ENCODE measurements at places on chromosomes 6 and 20.

- no peak for DNase-seq
Observed at GRCh38 chr20:366041-366718, 14.4 kb upstream of the TRIB3 start.

GRCh38 chr6:161891542-161891941 lies 617.7 kb upstream of the AGPAT4 start:
- DNase-seq: no peak

DNA sequence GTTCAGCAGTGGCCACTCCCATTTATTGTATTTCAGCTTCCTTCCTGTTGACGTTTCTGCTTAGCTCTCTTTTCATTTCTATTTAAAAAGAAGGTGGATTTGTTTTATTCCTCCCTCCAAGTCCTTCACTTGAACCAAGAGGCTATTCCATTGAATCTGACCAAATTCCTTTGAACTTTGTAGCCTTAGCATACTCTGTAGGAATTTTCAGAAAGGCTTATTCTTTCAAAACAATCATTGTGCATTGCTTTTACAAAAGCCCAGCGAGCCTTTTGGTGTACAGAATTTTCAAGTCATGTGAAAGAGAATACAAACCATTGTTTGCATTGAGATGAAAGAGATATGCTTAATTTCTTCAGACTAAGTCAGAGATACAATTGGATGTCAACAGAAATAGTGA lies 151.0 kb upstream of the INSM1 start:
- no peak for DNase-seq

GRCh38 chr20:888057-888456 lies 28.1 kb downstream of the ANGPT4 start:
- DNase-seq: no peak

GRCh38 chr6:67639161-67639560 lies 995.9 kb upstream of the ADGRB3 start:
- DNase-seq: no peak

GRCh38 chr6:69957985-69958559 lies 91.7 kb downstream of the COL19A1 start:
- no peak for DNase-seq

DNA sequence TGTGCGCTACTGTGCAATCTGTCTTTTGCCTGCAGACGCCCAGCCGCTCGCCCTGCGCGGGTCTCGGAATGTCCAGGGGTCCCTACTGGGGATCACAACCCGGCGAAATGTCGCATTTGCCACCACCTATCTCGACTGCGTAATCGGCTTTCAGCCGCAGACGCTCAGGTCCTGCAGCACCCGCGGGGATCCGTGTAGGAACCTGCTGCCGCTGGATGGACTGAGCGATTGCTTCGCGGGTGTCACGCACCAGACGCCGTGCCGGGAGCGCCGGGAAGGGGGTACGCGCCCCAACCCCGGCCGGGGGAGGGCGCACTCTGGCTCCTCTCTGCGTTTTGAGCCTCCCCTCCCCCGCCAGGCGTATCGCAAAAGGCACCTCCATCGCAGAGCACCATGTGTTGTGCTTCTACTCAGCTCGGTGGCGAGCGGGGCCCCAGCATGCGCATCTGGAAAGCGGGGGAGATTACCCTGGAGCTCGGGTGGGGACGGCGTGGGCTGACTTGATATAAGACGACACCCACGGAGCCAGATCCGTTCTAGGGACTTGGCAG lies 747 bp upstream of the PTPRA start:
- DNase-seq: no peak

GRCh38 chr6:84119277-84119676 lies 85.7 kb downstream of the MRAP2 start:
- DNase-seq: no peak

DNA sequence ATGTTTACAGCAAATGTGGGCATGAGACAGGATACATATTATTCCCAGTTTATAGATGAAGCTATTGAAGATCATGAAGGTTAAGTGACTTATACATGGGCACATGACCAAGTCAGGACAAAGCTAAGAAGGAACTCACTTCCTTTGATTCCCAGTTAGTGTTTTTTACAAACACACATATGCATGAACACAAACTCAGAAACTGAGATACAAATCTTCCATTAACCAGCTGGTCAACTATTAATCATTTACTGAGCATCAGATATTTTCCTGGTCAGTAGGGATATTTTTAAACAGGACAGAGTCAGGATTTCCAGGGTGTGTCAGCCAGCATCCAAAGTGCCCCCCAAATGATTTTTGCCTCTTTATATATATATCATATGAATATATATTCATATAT lies 222.2 kb downstream of the OGFRL1 start:
- no peak for DNase-seq

Measured in spinal cord (tissue), 10 donors.